Kidney capillary endothelial cell (primary cell): ENCODE measurements at places on chromosomes 6 and 20.

DNA sequence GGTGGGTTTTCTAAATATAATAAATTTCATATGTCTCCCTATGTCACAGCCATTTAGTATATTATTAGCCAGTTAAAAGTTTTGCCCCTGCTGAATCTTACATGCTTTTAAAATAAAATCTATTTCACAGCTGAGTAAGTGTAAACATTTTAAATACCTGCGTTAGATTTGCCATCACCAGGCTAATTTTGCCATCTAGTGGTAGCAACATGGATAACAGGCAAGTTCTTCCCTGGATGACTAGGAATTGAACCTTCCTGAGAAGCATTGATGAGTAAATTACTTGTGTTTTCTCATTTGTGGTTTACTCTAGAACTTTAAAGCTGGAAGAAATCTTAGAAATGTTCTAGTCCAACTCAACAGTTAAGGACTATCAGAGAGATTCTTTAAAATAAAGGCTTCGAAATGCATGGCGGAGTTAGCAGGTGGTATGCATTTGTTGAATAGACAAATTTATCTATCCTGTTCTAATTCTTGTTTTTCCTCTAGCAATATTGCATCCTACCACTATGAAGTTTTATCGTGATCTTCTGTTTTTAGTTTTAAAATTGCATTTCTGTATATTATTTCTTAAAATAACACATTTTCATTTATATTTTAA is 2.6 kb downstream of the PRSS35 start:
- peak; percentile 44 for DNase-seq

DNA sequence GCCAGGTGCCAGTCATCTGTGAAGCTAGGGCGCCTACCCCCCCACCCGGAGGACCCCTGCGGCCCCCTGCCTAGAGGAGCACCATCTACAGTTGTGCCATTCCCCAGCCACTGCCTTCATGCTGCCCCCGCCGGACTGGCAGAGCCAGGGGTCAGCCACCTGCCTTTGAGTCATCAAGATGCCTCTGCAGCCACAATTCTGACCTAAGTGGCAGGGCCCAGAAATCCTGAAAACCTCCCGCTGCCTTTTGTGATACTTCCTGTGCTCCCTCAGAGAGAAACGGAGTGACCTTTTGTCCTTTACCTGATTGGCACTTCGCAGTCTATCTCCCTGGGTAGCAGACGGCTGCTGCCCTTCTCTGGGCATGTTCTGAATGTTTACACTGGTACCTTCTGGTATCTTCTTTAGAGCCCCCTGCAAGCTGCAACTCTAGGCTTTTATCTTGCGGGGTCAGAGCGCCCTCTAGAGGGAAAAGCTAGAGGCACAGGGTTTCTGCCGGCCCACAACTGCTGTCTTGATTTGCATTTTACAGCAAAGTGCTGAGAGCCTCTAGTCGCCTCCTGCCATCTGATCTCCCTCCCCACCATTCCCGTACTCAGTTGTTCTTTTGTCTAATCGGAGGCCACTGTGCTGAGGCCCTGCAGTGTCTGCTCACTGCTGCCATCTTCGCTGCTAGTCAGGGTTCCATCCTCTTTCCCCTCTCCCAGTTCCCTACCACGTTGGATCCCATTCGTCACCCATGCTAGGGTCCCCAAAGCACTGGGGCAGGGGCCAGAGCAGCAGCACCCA is 26.9 kb downstream of the SPATA2 start:
- DNase-seq, result peak; percentile 57

GRCh38 chr6:164095056-164095455 is 680.5 kb downstream of the QKI start:
- DNase-seq, result no peak

- DNase-seq, result no peak
Measured at GRCh38 chr6:79833264-79833963, 113.9 kb downstream of the ELOVL4 start.

DNA sequence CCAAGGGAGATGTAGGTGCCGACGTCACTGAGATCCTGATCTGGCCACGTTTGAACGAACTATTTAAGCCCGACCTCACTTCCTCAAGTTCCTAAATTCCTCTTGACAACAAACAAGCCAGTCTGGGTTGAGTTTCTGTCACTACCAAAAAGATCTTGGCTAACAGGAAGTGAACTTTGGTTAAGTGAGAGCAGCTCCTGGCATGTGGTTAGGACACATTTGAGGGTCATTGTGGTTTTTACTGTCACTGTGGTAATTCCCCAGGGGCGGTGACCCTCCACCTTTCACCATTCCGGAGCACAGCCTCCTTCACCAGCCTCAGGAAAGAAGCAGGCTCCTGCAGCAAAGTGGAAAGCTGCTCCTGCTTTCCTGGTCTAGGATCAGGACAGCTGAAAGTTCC is 43.1 kb upstream of the ZNF831 start:
- no peak for DNase-seq

GRCh38 chr6:33620856-33621710 is at the start of gene ITPR3:
Gene ITPR3, plus strand, starts transcription at chr6:33621322. Its CDS starts 281 bp downstream, at chr6:33621603.
- DNase-seq, result no peak

DNA sequence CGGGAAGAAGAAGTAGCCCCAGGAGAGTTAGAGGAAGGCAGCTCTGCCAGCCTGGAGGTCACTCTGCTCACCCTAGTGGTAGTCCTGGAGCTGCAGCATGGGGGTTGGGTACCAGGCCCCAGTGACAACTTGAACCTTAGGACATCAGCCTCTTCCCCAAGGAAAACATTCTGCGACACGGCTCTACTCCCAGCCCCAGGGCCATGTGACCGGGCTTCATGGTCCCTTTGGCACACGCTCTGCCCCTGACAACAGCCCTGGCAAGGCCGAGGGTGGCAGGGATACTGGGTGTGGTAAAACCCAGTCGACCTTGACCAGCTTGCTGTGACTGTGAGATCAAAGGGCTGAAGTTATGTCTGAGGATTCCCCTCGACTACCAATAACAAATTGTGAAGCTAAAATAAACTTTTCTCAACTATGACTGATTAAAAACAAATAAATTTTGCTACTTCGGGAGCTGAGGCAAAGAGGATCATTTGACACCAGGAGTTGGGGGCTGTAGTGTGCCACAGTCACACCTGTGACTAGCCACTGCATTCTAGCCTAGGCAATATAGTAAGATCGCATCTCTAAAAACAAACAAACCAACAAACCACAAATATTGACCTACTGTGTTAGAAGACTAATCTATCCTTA is 24.4 kb upstream of the ARID1B start:
- DNase-seq, result no peak

GRCh38 chr6:65186826-65187225 is 520.2 kb downstream of the EYS start:
- DNase-seq, result no peak

GRCh38 chr20:17225851-17226409 is 910 bp upstream of the PCSK2 start:
- no peak for DNase-seq

GRCh38 chr6:16939839-16940238 is 162.0 kb upstream of the STMND1 start:
- no peak for DNase-seq

- no peak for DNase-seq
Measured at GRCh38 chr20:4999788-5000187, 1.5 kb downstream of the SLC23A2 start.

- DNase-seq, result no peak
Measured at GRCh38 chr6:18596531-18596835, 209.3 kb downstream of the RNF144B start.

- DNase-seq, result no peak
Measured at GRCh38 chr6:167237438-167238145, 53.5 kb upstream of the UNC93A start.

DNA sequence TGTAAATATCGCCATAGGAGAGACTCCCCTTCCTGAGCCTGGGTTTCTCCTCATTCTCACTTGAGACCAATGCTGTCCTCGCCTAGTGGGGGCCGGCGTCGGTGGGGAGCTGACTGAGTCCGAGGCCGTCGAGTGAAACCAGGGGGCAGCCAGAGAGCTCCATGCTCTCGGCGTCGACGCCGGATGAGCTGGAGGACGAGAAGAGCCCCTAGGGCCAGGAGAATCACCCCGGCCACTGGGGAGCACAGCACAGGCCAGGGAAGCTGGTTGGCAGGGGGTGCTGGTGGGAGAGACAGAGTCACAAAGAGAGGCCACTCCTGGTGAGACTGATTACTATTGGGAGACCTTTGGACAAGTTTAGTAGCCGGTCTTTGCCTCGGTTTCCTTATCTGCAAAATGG is 6.4 kb upstream of the GPSM3 start:
- no peak for DNase-seq

DNA sequence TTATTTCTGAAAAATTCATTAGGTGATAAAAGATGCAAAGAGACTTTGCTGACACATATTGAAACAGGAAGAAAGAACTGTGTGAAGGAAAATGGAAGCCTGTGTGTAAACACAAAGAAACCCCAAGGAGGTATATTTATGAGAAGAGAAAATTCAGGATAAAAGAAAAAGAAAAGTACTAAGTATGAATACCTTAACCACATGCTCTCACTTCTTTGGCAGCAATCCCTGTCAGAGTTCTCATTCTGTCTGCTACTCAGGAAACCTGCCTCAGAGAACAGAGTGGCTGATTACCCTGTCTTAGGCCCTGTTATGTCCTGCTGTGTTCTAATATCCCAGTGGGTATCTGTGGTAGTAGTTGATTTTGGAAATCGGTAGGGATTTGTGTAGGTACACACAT is 457.9 kb downstream of the TBC1D32 start:
- DNase-seq, result no peak

- DNase-seq, result no peak
Measured at GRCh38 chr20:59010321-59010994, 3.4 kb upstream of the CTSZ start.

DNA sequence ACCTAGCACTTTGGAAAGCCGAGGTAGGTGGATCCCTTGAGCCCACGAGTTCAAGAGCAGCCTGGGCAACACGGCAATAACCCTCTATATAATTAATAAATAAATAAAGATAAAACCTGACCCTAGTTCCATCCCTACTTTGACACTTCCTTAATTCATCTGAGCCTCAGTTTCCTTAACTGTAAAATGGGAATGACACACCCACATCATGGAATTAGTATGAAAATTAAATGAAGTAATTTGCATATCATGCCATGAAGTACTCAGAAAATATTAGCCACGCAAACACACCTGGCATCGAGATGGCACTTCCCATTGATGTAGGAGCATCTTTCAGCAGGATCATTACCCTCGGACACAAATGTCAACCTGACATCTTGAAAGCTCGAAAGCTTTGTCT is 19.1 kb downstream of the ZMYND8 start:
- no peak for DNase-seq

DNA sequence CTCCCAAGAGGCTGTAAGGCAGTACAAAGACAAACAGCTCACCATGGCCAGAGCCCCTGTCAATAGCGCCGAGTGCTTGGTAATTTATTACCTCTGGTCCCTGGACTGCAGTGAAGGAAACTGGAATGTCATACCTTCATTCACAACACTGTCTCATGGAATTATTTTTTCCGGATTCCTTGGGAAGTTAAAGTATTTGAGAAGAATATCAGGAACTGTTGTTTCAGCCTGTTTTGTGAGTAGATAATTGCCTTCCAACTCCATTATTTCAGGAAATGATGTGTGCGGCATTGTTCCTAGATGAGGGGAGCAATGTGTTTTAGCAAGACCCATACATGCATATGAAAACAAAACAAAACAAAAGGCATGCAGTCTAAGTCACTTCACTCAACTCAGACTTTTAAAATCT is 64.0 kb downstream of the BLOC1S5 start:
- peak; percentile 94 for DNase-seq

DNA sequence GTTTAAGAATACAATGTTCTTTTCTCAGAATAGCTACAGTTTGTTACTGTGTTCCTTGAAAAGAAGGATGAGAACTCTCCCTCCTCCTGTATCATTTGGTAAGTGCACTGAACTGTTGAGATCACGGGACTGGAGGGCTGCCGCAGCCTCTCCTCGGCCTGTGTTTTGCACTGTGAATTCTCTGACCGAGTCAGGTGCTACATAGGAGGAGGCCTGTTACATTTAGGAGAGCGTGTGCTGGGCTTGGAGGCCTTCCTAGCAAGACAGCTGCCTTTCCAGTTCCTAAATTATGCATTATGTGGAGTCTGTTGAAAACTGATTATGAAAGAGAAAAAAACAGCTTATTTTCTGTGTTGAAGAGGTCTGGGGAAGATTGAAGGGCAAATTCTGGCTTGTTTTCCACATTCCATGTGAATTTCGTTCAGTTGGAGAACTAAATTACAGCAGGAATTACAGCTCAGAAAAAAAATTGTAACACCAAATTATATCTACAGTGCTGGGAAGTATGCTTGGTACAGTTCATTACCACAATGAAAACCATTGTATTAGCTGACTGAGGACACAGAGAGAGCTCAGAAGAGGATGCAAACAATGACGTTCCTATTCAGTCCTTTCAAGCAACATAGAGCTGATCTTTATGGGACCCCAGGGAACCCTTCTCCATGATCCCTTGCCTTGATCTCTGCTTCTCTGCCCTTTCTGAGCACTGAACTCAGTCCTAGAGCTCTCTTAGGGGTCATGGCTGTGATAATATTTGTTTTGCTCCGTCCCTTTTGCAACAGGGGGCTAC is 2.8 kb downstream of the TMC2 start:
- no peak for DNase-seq

DNA sequence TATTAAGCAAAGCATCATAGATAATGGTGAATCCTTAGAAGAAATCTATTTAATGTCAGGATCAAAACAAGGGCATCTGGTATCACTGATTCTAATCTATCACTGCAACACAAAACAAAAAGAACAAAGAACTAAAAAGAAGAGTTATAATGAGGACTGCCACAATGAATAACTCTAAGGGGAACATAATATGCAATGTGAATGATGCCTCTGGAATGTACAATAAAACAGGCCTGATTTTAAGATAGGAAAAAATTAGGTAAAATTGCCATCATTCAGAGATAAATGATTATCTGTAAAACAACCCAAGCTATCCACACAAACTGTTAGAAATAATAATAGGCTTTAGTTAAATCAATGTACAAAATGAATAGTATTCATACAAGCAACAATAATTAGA is 936.7 kb upstream of the CITED2 start:
- DNase-seq, result no peak

GRCh38 chr6:4264081-4264480 is 128.7 kb upstream of the ECI2 start:
- DNase-seq, result no peak

DNA sequence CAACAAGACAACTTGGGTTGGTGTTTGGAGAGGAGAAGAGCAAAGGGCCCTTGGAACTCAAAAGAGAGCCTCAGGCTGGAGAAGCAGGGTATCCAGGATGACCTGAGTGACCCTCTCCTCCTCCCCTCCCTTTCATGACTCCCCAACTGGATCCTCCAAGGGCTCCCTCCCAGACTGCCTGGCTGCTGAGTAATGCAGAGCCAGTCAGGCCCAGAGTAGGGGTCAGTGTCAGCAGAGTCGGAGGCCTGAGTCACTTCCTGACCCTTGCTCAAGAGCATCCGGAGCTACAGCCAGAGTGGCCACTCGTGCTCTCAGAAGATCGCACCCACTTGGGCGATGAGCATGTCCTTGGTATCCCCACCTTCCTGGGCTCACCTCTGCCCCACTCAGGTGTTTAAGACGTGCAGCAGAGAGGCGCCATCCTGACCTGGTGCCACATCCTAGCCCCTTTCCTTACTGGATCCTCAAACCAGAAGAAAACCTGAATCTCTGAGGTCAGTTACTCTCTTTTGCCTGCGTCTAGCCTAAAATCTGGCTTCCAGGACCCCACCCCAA is 2.8 kb upstream of the MAPK13 start:
- DNase-seq, result peak; percentile 98

GRCh38 chr6:63805345-63805744 is 169.7 kb downstream of the PHF3 start:
- no peak for DNase-seq

- no peak for DNase-seq
Measured at GRCh38 chr20:25022680-25023079, 30.1 kb upstream of the APMAP start.

GRCh38 chr6:67888886-67889681 is 746.0 kb upstream of the ADGRB3 start:
- no peak for DNase-seq
